Activated T-cell treated with anti-CD3 and anti-CD28 coated beads, Interleukin-2, amount 50 U/mL, for 72 hours (primary cell): ENCODE measurements at places on chromosomes 12 and 14. TPM values are rescaled to one million over a fixed set of nuclear protein-coding genes. Genes with fewer than 3 reads are reported as not detected.

C12orf54 gene
- total RNA-seq, result 0.77 TPM

SMCO2 gene
- 0.55 TPM for total RNA-seq

- DNase-seq, result no peak
These were observed 11.3 kb downstream of the NR1H4 start for GRCh38 chr12:100484891-100485471.

GRCh38 chr14:95432144-95433093, 84.0 kb downstream of the SYNE3 start:
- DNase-seq, result no peak

GRCh38 chr12:116455540-116456329, 103.4 kb upstream of the MAP1LC3B2 start:
- no peak for DNase-seq

GRCh38 chr12:82609234-82609914, 77.3 kb upstream of the TMTC2 start:
- DNase-seq, result no peak

CATSPERB gene
- total RNA-seq, result 2.3 TPM

GRCh38 chr12:77045183-77045582, 20.2 kb downstream of the E2F7 start:
- DNase-seq, result no peak
